ENCODE measurements at places on chromosomes 12 and 14. TPM values are rescaled to one million over a fixed set of nuclear protein-coding genes. Genes with fewer than 3 reads are reported as not detected.

DNA sequence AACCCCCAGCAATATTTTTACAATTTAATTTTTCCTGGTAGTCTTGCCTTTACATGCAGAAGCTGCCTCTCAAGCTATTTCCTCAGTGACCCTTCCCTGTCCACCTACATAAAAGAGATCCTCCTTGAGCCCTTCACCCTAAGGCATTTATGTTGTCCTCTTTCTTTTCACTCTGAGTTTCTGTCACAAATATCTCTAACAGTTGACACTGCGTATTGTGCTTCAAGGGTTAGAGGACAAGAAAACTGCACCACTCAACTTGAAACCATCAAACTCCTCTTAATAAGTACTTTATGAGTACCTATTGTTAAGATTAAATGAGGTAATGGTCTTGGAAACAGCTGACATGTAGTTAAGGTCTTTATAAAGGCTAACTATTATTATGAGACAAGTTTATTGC lies 557.7 kb downstream of the TRHDE start:
- DNase-seq = no peak

DNA sequence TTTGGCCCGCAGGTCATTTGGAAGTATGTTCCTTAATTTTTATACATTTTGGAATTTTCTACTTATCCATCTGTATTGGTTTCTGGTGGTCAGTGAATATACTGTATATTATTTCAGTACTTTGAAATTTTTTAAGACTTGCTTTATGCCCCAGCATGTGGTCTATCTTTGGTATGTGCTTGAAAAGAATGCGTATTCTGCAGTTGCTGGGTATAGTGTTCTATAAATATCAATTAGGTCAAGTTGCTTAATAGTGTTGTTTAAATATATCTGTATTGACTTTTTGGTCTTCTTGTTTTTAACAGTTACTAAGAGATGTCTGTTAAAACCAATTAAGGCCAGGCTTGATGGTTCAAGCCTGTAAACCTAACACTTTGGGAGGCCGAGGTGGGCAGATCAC lies 21.7 kb upstream of the SIX1 start:
- DNase-seq = no peak

GRCh38 chr14:65006261-65006721 lies 19.6 kb downstream of the FNTB start:
- no peak for DNase-seq

DNA sequence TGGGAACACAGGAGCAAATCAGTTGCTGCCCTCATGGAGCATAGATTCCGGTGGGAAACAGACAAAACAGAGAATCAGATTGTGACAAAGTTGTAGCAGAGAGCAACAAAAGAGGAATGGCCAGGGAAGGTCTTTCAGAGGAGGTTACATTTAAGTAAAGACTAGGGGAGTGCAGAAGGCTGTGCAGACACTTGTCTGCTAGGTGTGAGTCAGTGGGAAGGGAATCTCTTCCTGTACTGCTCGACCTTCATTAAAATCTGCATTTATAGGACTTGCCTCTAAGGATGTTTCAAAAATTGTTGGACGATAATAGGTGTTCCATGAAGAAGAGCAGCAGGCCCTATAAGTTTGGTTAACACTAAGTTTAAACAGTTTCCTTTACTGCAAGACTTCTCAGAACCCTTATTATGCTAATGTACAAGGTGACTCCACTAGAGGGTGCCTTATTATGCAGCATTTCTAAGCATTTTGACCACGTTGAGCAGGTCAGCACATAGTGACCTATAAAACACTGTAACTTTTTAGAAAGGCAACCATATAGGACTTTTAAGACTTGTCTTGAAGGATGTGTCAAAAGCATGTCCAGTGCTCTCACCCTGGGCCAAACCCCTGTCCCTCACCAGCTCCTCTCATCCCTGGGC lies 91.8 kb upstream of the RIC8B start:
- peak; percentile 68 for DNase-seq

GRCh38 chr14:64464651-64465050 lies 648 bp upstream of the AKAP5 start:
- DNase-seq = peak; percentile 63

- no peak for DNase-seq
Observed at GRCh38 chr12:2110127-2110526, 57.3 kb downstream of the CACNA1C start.

- DNase-seq = peak; percentile 96
Observed at GRCh38 chr14:22556021-22556989, 32.7 kb downstream of the DAD1 start.

- DNase-seq = no peak
Observed at GRCh38 chr12:28851781-28852180, 297.3 kb upstream of the FAR2 start.

GRCh38 chr14:64038841-64039542 lies 186.2 kb downstream of the SYNE2 start:
- no peak for DNase-seq

GRCh38 chr12:52239767-52240166 lies 6.7 kb downstream of the KRT7 start:
- no peak for DNase-seq

DNA sequence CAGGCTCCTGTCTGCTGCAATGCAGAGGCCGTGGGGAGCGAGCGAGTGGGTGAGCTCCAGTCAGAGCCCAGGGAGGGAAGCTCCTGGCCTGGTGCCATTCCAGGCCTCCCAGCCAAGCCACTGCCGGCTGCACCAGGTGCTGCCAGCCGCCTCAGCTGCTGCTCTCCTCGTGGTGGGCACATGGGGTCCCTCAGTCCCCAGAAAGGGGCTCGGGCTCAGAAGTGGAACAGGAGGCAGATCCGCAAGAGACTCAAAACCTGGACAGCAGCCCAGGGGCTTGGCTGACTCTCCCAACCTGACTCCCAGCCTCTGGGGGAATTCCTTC lies 2.4 kb downstream of the ABCB9 start:
- DNase-seq = no peak

The HAL gene
- total RNA-seq = 0.07 TPM

The PRKAB1 gene
- total RNA-seq = 32.7 TPM

The CIDEB gene
- 9.9 TPM for total RNA-seq

The CLEC9A gene
- total RNA-seq = not detected

The KRT77 gene
- total RNA-seq = not detected

The GALNT16 gene
- total RNA-seq = not detected

The AICDA gene
- 6.3 TPM for total RNA-seq

The SMCO2 gene
- total RNA-seq = not detected

The PARP11 gene
- 10.2 TPM for total RNA-seq
